ENCODE measurements at places on chromosomes 16 and 17.

DNA sequence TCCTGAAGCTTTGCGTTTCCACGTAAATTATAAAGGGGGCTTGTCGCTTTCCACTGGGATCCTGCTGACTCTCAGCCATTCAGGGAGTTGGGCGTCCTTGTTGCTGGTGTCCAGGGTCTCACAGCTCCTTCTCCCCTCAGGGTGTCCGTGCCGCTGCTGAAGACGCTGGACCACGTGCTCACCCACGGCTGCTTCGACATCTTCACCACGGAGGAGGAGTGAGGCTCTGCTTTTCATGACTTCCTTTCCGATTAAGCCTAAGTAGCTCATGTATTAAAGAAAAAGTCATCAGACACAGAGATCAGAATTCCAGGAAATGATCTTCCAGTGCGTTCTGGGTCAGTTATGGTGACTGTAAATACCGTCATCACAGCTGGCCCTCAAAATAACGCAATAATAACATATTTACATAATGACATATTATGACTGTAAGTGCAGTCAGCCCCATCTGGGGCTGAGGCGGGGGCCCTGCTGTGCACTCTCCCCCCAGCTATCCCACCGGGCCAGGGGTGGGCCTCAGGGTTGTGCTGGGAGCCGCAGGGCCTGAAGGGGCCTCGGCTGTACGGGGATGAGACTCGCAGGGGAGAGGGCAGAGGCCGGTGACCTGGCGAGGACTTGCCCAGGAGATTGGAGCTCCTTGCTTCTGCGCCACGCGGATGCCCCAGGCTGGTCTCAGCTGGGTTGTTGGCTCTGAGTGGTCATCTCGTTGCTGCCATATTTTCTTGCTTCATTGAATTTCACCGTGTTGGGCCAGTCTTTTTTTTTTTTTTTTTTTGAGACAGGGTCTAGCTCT lies 92.9 kb upstream of the ZNF750 start:
- no peak for DNase-seq

DNA sequence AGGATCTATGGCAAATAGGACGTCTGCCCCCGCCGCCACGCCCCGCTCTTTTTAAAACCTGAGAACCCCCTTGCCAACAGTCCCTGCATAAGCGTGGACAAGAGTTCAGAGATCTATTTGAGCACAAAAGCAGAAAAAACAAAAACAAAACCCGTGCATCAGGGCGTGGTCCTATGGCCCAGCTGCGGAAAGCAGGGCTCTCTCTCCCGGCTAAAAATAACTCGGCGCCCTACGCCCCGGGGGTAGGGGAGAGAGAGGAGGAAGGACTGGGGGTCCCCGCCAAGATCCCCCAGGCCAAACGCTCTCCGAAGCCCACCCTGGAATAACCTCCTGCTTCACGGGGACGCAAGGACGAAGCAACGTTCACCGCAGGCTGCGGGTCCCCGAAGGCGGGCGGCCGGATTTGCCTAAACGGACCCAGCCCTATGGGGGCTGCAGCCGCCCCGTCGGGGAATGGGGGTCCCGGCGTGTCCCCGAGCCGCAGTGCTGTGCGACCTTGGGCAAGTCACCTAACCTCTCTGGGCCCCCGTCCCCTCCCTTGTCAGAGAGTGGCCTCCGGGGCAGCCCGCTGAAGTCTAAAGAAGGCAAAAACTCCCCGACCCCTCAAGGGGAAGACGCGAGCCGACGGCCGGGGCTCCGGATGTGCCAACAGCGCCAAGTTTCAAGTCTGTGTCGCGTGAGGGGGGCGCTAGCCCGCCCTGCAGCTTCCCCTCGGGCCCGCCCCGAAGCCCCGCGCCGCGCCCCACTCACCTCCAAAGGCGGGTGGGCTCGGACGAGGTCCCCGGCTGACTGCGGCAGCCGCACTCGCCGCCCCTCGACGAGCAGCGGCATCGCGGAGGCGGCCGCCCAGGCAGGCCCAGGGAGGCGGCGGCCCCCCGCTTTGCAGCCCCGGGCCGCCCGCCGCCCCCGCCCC lies 477 bp downstream of the NTAN1 start:
- no peak for DNase-seq

DNA sequence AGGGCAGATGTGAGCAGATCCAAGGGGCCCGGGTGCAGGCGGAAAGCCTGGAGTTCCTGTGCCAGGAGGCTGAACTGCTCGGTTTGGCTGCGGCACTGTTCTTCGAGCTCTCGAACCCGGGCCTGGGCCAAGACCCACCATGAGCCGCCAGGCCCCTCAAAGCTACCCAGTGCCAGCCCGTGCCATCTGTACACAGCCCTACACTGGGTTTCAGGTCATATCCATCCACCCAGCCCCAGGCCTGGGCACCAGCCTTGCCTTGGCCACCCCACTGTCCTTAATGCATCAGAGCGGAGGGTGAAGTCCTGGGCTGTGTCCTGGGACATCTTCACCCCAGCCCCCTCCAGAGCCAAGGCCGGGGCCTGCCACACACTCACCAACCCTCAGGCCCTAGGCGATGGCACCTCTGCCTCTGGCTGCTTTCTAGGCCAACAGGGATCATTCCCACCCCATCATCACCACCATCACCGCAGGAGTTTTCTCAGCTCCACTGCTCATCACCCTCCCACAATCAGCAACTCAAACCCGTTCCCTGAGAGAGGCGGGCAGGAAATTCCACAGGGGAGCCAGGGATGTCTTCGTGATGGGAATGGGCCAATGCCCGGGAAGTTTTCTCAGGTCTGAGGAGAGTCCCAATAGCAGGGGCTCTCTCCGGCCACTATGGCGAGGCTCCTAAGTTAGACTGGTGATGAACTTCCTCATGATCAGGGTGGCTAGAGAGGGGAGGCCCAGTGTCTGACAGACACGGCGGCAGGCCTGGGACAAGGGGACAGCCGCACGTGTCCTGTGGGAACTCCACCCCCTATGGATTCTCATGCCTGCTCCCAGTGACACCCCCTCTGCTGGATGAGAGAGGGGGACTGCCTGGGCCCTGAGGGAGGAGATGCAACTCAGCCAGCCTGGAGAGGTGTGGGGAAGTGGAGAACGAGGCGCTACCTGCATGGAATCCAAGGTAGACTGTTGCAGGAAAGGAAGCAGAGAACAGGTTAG lies 9.1 kb downstream of the TSPOAP1 start:
- no peak for DNase-seq

GRCh38 chr16:11639925-11640899 lies 28.0 kb upstream of the SNN start:
- no peak for DNase-seq

DNA sequence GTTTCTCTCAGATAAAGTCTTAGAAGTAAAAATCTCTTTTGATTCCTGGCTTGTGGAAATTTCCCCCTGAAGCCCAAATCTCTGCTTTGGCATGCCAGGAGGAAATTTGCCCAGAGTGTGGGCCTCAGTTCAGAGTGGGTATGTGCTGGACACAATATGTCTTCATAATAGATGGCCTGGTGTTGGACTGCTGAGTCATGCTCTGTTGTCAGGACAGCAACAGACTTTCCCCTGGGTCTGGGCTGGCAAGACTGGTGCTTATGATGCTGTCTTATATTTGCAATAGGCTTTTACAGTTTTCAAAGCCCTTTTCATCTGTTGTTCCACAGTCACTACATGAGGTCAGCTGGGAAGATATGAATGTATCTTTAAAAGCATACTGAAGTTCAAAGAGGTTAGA lies 57.0 kb downstream of the SHISA9 start:
- DNase-seq = no peak

DNA sequence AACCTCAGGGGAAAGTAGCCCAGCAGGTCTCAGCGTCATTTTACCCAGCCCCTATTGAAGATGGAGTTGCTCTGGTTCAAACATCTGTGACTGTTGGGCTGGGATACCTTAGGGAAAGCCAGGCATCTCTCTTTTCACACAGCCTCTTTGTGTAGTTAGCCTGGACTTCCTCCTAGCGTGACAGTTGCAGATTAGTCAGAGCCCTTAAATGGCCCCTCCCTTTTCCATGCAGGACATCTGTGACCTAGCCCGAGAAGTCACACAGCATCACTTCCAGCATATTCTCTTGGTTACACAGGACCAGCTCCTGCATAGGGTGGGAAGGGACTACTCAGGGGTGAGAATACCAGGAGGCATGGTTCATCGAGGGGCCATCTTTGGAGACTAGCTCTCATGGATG lies 375.0 kb upstream of the RBFOX1 start:
- no peak for DNase-seq

Measured in T-helper 2 cell treated with Interferon-gamma antibody and Interleukin-4, amounts not matched to agents 5 μg/mL and 100 μg/mL, for 36 hours (primary cell).